ENCODE measurements at places on chromosomes 13 and 19. TPM values are rescaled to one million over a fixed set of nuclear protein-coding genes. Genes with fewer than 3 reads are reported as not detected.

The CCDC122 gene
- 5.8 TPM for total RNA-seq

The MATK gene
- not detected for total RNA-seq

The ZNF888 gene
- total RNA-seq, result 6.4 TPM

The MRPL34 gene
- 114 TPM for total RNA-seq

All from HCT116 (cell line).